ENCODE measurements at places on chromosomes 5 and 9. TPM values are rescaled to one million over a fixed set of nuclear protein-coding genes. Genes with fewer than 3 reads are reported as not detected.

Gene PPP1R26
- total RNA-seq, result 27.5 TPM

- H3K4me3 ChIP-seq, result no peak overlapping the region
- no peaks in the 10 kb centered on the region for H3K27me3 ChIP-seq
- no peak overlapping the region for H3K27ac ChIP-seq
- H3K36me3 ChIP-seq, result no peaks in the 10 kb centered on the region
These were observed 9.4 kb downstream of the PRELID2 start for GRCh38 chr5:145825751-145826180.

DNA sequence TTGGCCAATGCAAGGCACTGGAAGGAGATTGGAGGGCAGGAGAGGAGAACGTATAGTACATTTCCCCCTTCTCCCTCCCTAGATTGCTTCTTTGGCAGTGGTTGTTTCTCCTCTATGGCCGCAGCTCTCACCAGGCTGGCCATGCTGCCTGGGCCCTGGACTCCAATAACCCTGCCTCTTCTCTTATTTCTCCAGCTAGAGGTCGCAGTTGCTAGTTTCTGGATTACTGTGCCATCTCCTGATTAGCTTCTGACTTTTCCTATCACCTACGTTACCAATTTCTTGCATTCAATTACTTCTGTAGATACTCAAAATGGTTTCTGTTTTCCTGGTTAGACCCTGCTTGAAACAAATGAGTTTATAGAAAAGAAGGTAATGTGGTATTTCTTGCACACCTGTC lies 2.4 kb upstream of the MACIR start:
- no peaks in the 10 kb centered on the region for H3K27me3 ChIP-seq
- H3K27ac ChIP-seq, result no peak overlapping the region
- DNase-seq, result no peak
- H3K4me1 ChIP-seq, result peaks cover 4% of the 10 kb centered on the region
- H3K4me3 ChIP-seq, result no peak overlapping the region

GRCh38 chr9:107397076-107398044 lies 92.2 kb downstream of the KLF4 start:
- no peak overlapping the region for H3K27ac ChIP-seq
- DNase-seq, result no peak
- H3K4me3 ChIP-seq, result no peak overlapping the region
- H3K36me3 ChIP-seq, result no peaks in the 10 kb centered on the region

Gene PRXL2C
- total RNA-seq, result 25.6 TPM

DNA sequence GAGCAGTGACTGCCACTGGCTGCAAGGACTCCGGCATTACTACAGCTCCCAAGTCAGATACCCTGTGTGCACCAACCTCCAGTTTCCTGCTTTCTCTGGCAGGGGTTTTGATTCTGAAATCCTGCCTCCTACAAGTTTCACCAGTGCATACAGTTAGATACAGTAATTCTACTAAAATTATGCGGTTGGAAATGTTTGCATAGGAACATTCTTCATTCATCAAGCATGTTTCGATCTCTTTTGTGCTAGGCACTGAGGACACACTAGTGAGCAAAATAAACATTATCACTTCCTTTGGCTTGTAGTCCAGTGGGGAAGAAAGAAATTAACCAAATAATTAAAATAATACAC lies 152.2 kb downstream of the TMEM167A start:
- no peak for DNase-seq
- no peaks in the 10 kb centered on the region for H3K4me1 ChIP-seq
- H3K27ac ChIP-seq, result no peak overlapping the region
- H3K4me3 ChIP-seq, result no peak overlapping the region
- no peaks in the 10 kb centered on the region for H3K27me3 ChIP-seq
- H3K36me3 ChIP-seq, result no peaks in the 10 kb centered on the region

GRCh38 chr5:172901788-172902496 lies 57.3 kb upstream of the RPL26L1 start:
- H3K27ac ChIP-seq, result peak overlapping the region; percentile 91
- H3K4me3 ChIP-seq, result no peak overlapping the region
- no peaks in the 10 kb centered on the region for H3K27me3 ChIP-seq
- DNase-seq, result no peak
- H3K4me1 ChIP-seq, result peaks cover 71% of the 10 kb centered on the region
- peaks cover 27% of the 10 kb centered on the region for H3K36me3 ChIP-seq

- no peak overlapping the region for H3K4me3 ChIP-seq
- H3K27me3 ChIP-seq, result peaks cover 41% of the 10 kb centered on the region
- H3K36me3 ChIP-seq, result no peaks in the 10 kb centered on the region
- no peak for DNase-seq
- no peak overlapping the region for H3K27ac ChIP-seq
These were observed 3.3 kb downstream of the SHISAL2B start for GRCh38 chr5:64693636-64694035.

DNA sequence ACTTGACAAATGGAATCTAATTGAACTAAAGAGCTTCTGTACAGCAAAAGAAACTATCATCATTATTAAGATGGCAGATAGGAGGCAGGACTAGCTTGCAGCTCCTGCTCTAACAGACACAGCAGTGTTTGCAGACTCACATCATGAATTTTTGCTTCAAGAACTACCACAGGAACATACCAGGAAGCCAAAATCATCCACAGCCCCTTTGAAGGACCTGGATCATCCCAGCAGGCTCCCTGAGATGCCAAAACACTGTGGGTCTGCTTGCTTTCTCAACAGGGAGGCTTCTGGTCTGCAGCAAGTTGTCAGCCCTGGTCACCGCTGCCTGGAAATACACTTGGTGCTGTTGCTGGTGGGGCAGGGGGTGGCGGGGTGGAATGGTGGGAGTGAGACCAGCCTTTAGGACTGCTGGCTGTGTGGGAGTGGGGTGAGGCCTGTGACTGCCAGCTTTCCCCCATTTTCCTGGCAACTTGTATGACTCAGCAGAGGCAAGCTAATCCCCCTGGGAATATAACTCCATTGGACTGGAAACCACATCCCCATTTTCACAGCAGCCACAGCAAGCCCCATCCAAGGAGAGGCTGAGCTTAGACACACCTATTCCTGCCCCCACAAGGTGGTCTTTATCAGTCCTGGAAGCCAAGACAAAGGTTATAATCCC lies 533.8 kb upstream of the CYLC2 start:
- no peaks in the 10 kb centered on the region for H3K27me3 ChIP-seq
- no peaks in the 10 kb centered on the region for H3K4me1 ChIP-seq
- no peak overlapping the region for H3K27ac ChIP-seq
- H3K4me3 ChIP-seq, result no peak overlapping the region

Gene CARD9
- 10.0 TPM for total RNA-seq

DNA sequence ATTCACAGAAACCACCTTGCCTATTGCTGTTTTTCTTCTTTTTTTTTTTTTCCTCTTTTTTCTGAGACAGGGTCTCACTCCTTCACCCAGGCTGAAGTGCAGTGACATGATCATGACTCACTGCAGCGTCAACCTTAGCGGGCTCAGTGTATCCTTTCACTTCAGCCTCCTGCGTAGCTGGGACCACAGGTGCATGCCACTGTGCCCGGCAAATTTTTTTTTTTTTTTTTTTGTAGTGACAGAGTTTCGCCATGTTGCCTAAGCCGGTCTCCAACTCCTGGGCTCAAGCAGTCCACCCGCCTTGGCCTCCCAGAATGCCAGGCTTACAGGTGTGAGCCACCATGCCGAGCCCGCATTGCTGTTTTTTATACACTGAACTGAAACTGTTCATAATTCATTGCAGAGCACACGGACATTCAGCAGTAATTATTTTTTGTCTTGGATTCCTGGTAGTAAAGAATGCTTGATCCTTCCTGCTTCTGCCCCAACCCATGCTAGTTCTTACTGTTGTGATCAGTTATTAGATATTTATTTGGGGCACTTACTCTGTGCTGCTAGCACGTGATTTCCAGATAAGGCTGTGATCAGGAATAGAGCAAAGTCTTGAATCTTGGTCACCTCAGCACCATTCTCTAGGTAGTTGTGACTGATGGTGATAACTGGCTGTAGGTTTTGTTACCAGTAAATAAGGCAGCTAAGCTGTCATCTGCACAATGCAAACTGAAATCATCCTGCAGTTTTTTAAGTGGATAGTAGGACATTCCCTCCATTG lies 14.0 kb downstream of the MAP3K1 start:
- H3K4me3 ChIP-seq, result no peak overlapping the region
- no peak overlapping the region for H3K27ac ChIP-seq
- H3K36me3 ChIP-seq, result no peaks in the 10 kb centered on the region
- H3K27me3 ChIP-seq, result no peaks in the 10 kb centered on the region
- H3K4me1 ChIP-seq, result peaks cover 25% of the 10 kb centered on the region

- H3K4me1 ChIP-seq, result no peaks in the 10 kb centered on the region
- H3K4me3 ChIP-seq, result no peak overlapping the region
- DNase-seq, result no peak
- no peaks in the 10 kb centered on the region for H3K27me3 ChIP-seq
These were observed 10.7 kb upstream of the SLC22A4 start for GRCh38 chr5:132283423-132284043.

GRCh38 chr5:110651507-110651906 lies 75.0 kb downstream of the TMEM232 start:
- H3K27ac ChIP-seq, result no peak overlapping the region
- H3K27me3 ChIP-seq, result no peaks in the 10 kb centered on the region
- no peaks in the 10 kb centered on the region for H3K36me3 ChIP-seq
- no peaks in the 10 kb centered on the region for H3K4me1 ChIP-seq
- DNase-seq, result no peak
- H3K4me3 ChIP-seq, result no peak overlapping the region

DNA sequence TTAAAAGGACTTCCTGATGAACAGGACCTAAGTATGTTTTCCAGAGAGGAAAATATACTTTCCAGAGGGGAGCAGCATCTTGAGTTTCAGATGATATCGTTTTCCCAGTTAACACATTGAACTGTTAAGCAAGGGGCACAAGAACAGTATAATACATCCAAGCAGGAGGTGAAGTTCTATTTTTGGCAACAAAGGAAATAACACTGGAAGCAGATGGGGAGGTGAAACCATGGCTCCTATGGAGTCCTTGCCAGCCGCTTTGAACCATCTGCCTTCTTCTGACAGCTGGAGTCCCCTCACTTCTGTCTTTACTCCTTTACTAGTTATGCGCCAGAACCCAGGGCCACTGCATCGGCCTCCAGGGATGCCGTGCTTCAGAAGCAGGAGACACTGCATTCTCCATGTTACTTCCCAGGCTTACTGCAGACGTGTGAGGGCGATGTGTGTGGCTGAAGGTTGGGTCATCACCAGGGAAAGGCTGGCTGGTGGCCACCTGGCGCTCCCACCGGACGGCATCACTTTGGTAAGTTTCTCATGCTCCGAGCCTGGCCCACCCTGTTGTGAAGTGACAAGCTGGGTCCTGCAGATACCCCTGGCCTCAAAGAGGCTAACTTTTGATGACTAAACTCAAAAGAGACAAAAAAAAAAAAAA lies 77.8 kb downstream of the TTLL11 start:
- H3K27me3 ChIP-seq, result no peaks in the 10 kb centered on the region
- H3K36me3 ChIP-seq, result no peaks in the 10 kb centered on the region
- H3K4me3 ChIP-seq, result no peak overlapping the region
- DNase-seq, result no peak

- no peaks in the 10 kb centered on the region for H3K27me3 ChIP-seq
- peaks cover 27% of the 10 kb centered on the region for H3K4me1 ChIP-seq
- no peak for DNase-seq
- H3K4me3 ChIP-seq, result no peak overlapping the region
- peaks cover 11% of the 10 kb centered on the region for H3K36me3 ChIP-seq
- H3K27ac ChIP-seq, result no peak overlapping the region
These were observed 79.4 kb upstream of the SAP30L start for GRCh38 chr5:154366353-154366752.

Gene PCA3
- total RNA-seq, result not detected

GRCh38 chr9:137149942-137150616 lies 11.1 kb downstream of the GRIN1 start:
- H3K4me3 ChIP-seq, result no peak overlapping the region
- no peaks in the 10 kb centered on the region for H3K4me1 ChIP-seq
- H3K36me3 ChIP-seq, result no peaks in the 10 kb centered on the region
- no peak for DNase-seq

Gene ZDHHC11
- 12.6 TPM for total RNA-seq

DNA sequence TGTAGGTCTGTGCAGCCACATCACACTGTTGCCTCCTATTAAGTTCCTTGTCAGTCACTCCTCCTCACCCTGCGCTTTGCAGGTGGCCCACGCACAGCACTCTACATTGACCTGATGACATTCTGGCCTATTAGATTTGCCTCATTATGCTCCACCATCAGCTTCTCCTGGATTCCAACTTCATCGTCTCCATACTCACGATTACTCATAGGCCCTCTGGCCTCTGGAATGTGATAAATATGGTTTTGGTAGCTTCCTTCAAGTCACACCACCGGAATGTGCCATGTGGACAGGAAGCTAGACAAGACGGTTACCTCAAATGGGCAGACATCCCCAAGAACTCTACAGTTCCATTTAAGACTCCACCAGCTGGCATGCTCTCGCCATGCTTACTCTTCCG lies 158.0 kb upstream of the LHFPL2 start:
- DNase-seq, result no peak
- no peaks in the 10 kb centered on the region for H3K36me3 ChIP-seq
- H3K4me1 ChIP-seq, result peaks cover 3% of the 10 kb centered on the region
- no peak overlapping the region for H3K4me3 ChIP-seq
- no peak overlapping the region for H3K27ac ChIP-seq
- H3K27me3 ChIP-seq, result no peaks in the 10 kb centered on the region

Gene SOHLH1
- not detected for total RNA-seq

GRCh38 chr5:82405618-82406204 lies 127.6 kb upstream of the RPS23 start:
- H3K27ac ChIP-seq, result peak overlapping the region; percentile 60
- H3K4me1 ChIP-seq, result peaks cover 11% of the 10 kb centered on the region
- no peaks in the 10 kb centered on the region for H3K27me3 ChIP-seq
- DNase-seq, result no peak

Gene GMCL2
- total RNA-seq, result not detected

Gene CCNI2
- total RNA-seq, result 0.55 TPM

GRCh38 chr9:104633976-104634520 lies 16.0 kb upstream of the OR13C9 start:
- H3K36me3 ChIP-seq, result no peaks in the 10 kb centered on the region
- H3K27me3 ChIP-seq, result no peaks in the 10 kb centered on the region
- no peaks in the 10 kb centered on the region for H3K4me1 ChIP-seq
- H3K4me3 ChIP-seq, result no peak overlapping the region

GRCh38 chr5:43134019-43134418 lies 13.3 kb downstream of the ZNF131 start:
- H3K27ac ChIP-seq, result no peak overlapping the region
- peaks cover 49% of the 10 kb centered on the region for H3K36me3 ChIP-seq
- H3K4me3 ChIP-seq, result no peak overlapping the region
- no peaks in the 10 kb centered on the region for H3K4me1 ChIP-seq
- no peaks in the 10 kb centered on the region for H3K27me3 ChIP-seq

GRCh38 chr5:132059043-132059695 lies 1.3 kb upstream of the IL3 start:
- H3K27me3 ChIP-seq, result no peaks in the 10 kb centered on the region
- no peak overlapping the region for H3K27ac ChIP-seq
- no peaks in the 10 kb centered on the region for H3K36me3 ChIP-seq
- H3K4me1 ChIP-seq, result no peaks in the 10 kb centered on the region

DNA sequence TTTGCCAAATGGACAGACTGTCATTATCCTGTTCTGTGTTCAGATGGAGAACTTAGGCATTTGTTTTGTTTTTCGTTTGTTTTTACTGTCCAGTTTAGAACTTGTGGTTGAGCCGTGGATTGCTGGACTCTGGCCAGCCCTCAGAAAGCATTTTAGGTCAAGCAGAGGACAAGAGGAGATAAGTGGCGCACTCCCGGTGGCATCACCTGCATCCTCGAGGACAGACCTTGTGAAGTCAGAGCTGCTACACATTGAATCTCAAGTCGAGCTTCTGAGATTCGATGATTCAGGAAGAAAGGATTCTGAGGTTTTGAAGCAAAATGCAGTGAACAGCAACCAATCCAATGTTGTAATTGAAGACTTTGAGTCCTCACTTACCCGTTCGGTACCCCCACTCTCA lies 8.9 kb downstream of the MTRR start:
- H3K36me3 ChIP-seq, result peaks cover 81% of the 10 kb centered on the region
- H3K4me3 ChIP-seq, result no peak overlapping the region
- peak overlapping the region; percentile 7 for H3K27ac ChIP-seq
- no peaks in the 10 kb centered on the region for H3K27me3 ChIP-seq
- H3K4me1 ChIP-seq, result peaks cover 29% of the 10 kb centered on the region

Gene PTCH1
- 25.9 TPM for total RNA-seq

Measured in upper lobe of right lung (tissue), 1 donor.